ENCODE measurements at places on chromosomes 4 and X.

GRCh38 chrX:103361798-103362197 lies 5.5 kb downstream of the TCEAL9 start:
- DNase-seq, result no peak

- DNase-seq, result no peak
These were observed 16.7 kb upstream of the PSAPL1 start for GRCh38 chr4:7451434-7451789.

DNA sequence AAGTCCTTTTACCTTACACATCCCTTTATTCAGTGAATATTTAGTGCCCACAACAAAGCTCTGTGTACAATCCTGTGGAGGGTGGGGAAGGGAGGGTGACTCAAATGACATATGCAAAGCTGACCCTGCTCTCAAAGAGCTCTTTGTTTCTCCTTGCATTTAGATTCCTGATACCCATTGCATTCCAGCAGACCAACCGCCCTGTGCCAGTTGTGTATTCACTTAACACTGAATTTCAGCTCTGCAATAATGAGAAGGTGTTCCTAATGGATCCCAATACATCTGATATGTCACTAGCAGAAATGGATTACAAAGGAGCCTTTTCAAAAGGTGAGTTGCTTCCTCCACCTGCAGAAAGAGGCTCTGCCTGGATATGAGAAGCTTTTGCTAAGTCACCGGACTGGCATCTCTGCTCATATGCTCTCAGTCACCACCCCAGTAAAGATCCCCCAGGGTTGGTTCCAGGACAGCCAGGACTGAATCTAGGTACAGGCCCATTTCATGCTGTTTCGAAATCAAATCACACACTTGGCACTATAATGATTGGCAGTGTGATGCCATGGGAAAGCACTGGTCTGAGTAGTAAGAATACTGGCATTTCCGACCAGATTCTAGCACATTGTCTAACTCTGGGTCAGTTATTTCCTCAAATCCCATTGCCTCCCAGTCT lies 17.1 kb upstream of the ANXA3 start:
- DNase-seq, result peak; percentile 77

- no peak for DNase-seq
These were observed 24.5 kb downstream of the ZNF41 start for GRCh38 chrX:47458528-47458927.

DNA sequence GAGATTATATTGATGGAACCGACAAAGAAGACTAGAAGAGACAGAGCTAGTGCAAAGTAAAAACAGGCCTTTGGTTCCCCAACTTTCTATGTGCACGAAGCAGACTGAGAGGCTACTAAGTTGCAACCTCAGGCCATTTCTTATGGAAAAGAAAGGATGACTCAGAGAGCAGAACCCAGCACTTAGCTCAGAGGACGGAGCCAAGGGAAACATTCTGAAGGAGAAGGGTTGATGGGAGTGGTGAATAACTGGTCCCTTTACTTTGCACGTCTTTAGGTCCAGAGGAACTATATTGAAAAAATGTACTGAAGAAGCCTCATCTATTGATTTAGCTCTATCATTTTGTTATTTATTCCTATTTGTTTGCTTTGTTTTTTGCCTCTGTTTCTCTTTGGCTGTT lies 182.1 kb downstream of the CPE start:
- DNase-seq, result no peak

DNA sequence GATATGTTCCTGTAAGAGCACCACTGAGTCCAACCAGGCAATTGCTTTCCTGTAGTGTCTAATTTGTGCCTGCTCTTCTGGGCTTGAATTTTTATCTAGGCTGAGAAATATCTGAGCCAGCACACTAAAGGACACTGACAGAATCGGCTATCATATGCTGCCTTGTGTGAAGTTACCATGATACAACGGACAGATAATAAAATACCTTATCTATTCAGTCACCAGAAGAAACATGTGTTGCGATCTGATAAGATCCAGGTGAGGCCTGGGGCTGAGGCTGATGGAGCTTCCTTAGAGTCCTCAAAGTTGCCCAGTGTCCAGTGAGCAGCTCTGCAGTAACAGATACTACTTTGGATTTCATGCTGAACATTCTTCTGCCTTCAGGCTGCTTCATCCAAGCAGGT lies 111.8 kb downstream of the ZNF518B start:
- no peak for DNase-seq

- no peak for DNase-seq
These were observed 111.5 kb upstream of the PSAPL1 start for GRCh38 chr4:7546152-7546808.

DNA sequence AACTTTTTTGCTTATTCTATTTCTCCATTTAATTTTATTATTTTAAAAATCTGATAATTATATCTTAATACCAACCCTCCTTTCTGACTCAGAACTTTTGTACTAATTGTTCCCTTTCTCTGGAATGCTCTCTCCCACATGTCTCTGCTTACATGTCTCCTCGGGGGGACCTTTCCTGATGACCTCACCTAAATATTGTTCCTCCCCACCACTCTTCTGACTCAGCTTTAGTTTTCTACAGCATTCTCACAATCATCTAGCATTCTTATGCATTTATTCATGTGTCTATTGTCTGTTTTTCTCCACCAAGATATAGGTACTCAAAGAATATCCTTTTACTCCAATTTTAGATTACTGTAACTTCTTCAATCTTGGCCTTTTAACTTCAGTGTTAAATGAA lies 128.7 kb downstream of the MSL3 start:
- DNase-seq, result no peak

DNA sequence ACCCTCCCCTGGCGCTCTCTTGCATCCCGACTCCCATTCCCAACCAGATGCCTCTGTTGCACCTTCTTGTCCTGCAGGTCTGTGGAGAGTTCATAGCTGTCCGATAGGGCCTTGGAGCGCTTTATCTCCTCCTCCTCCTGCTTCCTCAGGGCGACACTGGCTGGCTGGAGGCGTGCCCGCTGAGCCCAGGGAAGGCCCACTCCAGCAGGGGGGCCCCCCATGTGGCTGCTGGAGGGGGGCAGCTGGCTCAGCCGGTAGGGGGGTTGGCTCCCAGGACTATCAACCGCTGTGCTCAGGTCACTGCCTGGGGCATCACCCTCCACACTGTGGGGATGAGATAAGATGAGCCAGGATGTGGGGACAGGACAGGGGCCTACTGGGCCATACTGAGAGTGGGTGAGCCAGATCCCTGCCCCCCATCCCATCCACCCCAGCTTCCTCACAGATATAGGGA lies 25.6 kb downstream of the IQSEC2 start:
- DNase-seq, result no peak

GRCh38 chrX:110082161-110082560 lies 79.2 kb downstream of the TMEM164 start:
- DNase-seq, result no peak

GRCh38 chrX:2340991-2341390 lies 159.8 kb downstream of the DHRSX start:
- no peak for DNase-seq

DNA sequence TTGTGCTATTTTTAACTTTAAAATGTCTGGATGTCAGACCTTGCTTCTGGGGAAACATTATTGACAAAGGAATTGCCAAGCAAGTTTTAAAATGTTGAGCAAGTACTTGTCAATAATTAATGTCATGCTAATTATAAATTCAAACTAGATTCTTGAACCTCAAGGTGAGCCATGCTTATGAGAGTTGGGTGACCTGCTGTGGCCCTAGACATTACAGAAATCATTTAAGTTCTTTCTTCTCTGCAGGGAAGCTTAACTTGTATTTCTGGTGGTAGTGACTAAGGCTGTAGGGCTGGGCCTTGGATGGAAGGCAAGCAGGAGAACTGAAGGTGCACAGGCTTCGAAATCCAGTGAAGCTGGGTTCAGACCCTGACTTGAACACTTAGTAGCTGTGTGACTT lies 14.8 kb upstream of the UCHL1 start:
- no peak for DNase-seq

DNA sequence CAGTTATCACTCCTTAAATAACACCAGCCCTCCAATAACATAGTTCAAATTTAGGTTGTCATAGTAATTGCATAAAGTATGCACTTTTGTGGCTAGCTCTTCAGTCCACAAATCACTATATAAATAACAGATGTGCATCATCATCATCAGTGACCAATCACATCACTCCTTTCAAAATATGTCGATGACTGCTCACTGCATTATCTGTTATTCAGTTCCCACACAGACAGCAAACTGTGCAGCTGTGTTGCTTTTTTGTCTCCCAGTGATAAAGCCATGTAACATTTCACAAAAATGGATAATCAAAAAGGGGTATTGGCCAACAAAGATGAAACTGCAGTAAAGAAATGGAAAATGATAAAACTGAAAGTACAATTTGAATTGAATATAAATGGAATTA lies 205.4 kb downstream of the DCLK2 start:
- DNase-seq, result no peak

- no peak for DNase-seq
These were observed 50.8 kb upstream of the SETD7 start for GRCh38 chr4:139606579-139607501.

GRCh38 chrX:110671068-110671803 lies 124.4 kb downstream of the CHRDL1 start:
- DNase-seq, result no peak

- peak; percentile 13 for DNase-seq
These were observed 230.9 kb downstream of the C4orf33 start for GRCh38 chr4:129326571-129327460.

- no peak for DNase-seq
These were observed 32.2 kb upstream of the UGT2B4 start for GRCh38 chr4:69527924-69528323.

DNA sequence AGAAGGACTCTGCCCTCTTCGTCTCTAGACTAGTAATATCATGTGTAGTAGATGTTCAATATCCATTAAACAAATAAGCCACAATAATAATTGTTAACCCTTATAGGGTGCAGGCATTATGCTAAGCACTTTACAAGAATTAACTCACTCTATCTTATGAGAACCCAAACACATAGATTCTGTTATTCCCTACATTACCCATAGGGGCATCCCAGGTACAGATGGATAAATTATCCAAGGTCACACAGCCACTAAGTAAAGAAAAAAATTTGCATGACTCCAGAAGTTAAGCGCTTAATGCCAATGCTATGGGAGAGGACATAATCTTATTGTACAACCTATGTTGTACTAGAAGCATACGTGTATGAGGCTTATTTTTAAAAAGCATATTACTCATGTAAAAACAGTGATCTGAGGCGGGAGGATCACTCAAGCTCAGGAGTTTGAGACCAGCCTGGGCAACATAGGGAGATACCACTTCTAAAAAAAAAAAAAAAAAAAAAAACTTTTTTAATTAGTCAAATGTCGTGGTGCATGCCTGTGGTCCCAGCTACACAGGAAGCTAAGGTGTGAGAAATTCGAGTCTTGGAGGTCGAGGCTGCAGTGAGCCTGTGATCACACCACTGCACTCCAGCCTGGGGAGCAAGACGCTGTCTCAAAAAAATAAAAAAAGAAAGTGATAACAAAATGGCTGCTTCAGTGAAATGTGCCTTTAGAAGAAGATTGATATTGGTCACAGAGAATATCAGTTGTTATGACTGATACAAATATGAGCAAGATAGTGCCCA lies 13.6 kb downstream of the LDB2 start:
- peak; percentile 6 for DNase-seq

- no peak for DNase-seq
These were observed 278.9 kb downstream of the INPP4B start for GRCh38 chr4:142567199-142567598.

DNA sequence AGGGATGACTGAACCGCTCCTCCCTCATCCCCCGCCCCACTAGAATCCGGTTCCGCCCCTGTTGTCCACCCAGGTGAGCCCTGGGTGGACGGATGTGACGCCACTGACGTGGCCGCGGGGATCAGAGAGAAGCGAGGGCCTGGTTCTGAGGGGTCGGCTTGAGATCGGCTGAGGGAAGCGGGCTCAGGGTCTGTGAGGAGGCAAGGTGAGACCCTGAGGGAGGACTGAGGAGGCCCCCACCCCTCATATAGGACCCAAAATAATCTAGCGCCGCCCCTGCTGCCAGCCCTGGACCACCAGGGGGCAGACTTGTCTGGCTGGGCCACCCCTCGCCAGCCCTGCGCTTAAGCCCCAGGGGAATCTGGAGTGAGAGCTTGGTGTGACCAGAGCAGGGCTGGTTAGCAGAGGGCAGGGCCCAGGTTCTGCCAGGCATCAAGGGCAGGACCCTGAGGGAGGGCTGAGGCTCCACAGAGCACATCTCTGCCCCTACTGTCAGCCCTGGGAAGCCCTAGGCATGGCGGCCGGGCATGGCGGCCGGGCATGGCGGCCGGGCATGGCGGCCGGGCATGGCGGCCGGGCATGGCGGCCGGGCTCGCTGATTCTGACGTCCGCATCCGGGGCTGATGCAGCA lies at the start of gene MAGEA8:
Gene MAGEA8, plus strand, starts transcription at position 103 of the 631 bp plus-strand sequence. CDS start 3,090 bp downstream, outside the sequence.
- DNase-seq, result no peak

- DNase-seq, result no peak
These were observed 57.5 kb upstream of the SORCS2 start for GRCh38 chr4:7134737-7135388.

DNA sequence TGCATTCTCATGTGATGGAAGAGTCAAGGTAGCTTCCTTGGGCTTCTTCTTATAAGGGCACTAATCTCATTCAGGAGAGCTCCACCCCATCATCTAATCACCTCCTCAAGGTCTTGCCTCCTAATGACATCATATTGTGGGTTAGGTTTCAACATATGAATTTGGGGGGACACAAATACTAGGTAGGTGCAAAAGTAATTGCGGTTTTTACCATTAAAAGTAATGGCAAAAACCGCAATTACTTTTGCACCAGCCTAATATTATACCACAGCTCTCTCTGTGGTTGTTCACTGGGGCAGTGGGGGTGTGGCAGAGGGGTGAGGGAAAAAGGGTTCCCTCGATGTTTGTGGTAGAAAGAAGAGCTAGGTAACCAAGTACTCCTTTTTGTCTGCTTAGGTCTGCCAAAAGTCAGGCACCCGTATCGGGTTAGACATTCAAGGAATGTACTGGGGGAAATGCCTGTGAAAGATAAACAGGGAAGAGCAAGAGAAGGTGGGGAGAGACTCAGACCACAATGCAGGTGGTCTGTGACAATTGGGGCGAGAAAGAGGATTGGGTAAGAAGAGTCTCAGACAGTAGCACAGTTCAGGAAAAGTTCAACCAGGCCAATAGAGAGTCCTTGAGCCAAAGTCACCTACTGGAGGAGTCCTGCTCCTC lies 78.9 kb upstream of the MTM1 start:
- DNase-seq, result no peak

- no peak for DNase-seq
These were observed 311.4 kb downstream of the MAPK10 start for GRCh38 chr4:86048426-86048825.

GRCh38 chrX:102832661-102833060 lies 104.4 kb upstream of the RAB40AL start:
- DNase-seq, result no peak

GRCh38 chr4:94453391-94453963 lies 1.7 kb downstream of the PDLIM5 start:
- no peak for DNase-seq

DNA sequence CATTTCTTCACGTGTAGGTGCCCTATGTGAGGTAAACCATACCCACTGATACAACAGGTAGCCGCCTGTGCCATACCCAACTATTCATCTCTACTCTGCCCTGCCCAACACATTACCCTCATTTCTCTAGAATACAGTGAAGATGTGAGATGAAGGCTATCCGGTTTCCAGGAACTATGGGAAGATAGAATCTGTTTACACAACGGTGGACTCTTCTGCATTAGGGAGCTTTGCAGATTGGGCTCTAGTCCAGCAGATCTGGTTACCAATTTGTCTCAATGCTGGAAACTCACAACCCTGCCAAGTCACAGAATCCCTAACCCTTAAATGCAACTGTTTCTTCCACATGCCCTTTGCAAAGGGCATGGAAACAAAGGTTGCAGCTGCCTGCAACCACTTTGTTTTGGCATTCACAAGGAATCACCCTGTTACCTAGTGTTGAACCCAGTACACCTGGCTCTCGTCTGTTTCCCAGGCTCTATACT lies 6.4 kb upstream of the SLAIN2 start:
- DNase-seq, result no peak
